ENCODE measurements at places on chromosomes 6 and 20.

DNA sequence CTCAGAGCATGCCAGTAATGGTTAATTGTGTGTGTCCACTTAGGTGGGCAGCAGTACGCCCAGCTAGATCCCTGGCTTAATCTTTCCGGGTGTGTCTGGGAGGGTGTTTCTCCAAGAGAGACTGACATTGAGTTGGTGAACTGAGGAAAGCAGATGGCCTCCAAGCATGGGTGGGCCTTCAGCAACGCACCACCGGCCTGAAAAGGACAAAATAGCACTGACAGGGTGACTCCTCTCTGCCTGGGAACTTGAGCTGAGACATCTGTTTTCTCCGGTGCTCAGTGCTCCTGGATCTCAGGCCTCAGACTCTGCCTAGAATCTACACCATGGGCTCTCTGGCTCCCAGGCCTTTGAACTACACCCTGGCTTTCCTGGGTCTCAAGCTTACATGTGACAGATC lies 43.2 kb downstream of the C6orf118 start:
- no peaks in the 10 kb centered on the region for H3K4me1 ChIP-seq
- H3K36me3 ChIP-seq: no peaks in the 10 kb centered on the region
- H3K27me3 ChIP-seq: no peaks in the 10 kb centered on the region
- H3K27ac ChIP-seq: no peak overlapping the region
- no peak overlapping the region for H3K4me3 ChIP-seq

DNA sequence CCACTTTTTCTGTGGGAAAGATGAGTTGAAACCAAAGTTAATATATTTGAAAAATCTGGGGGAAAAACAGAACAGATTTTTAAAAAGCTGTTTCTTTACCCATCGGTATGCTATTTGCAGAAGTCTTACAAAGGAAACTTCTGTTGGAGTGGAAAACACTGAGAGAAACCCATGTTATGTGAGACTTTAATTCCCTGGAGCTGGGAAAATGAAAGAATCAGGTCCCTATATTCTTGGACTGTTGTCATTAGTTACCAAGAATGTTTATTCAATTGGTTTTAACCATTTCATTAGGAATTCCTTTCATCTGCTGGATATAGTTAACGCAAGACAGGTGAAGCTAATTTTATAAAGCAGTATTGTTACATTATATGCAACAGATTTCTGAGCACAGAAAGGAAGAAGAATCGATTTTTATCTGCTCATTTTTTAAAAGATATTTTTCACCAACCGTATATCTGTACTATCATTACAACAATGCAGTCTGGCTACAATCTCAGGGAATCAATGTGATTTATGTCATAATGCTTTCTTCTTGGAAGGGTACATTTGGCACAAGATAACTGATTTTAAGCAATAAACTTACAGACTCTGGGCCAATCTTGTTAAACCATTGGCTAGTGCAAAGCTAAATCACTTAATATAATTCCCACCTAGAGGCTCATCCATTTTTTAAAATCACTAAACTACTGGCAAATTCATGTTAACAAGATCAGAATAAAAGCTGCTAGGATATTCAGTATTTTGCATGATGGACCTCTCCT lies 170.0 kb downstream of the MOXD1 start:
- no peak overlapping the region for H3K4me3 ChIP-seq
- peaks cover 5% of the 10 kb centered on the region for H3K36me3 ChIP-seq
- H3K27me3 ChIP-seq: no peaks in the 10 kb centered on the region
- DNase-seq: no peak

GRCh38 chr6:11065436-11066202 lies 21.5 kb upstream of the ELOVL2 start:
- no peak for DNase-seq
- peaks cover 9% of the 10 kb centered on the region for H3K27me3 ChIP-seq
- H3K4me1 ChIP-seq: no peaks in the 10 kb centered on the region
- no peak overlapping the region for H3K27ac ChIP-seq

- no peak for DNase-seq
- H3K4me3 ChIP-seq: no peak overlapping the region
- no peaks in the 10 kb centered on the region for H3K36me3 ChIP-seq
- H3K27me3 ChIP-seq: peaks cover 16% of the 10 kb centered on the region
- H3K4me1 ChIP-seq: peaks cover 5% of the 10 kb centered on the region
Observed at GRCh38 chr6:136037876-136038460, 186.5 kb downstream of the PDE7B start.

GRCh38 chr20:47319517-47320252 lies 36.8 kb downstream of the ZMYND8 start:
- DNase-seq: no peak
- peak overlapping the region; percentile 82 for H3K4me3 ChIP-seq
- H3K36me3 ChIP-seq: no peaks in the 10 kb centered on the region
- no peaks in the 10 kb centered on the region for H3K27me3 ChIP-seq

GRCh38 chr6:37283268-37283667 lies 25.3 kb upstream of the TMEM217 start:
- H3K4me1 ChIP-seq: peaks cover 25% of the 10 kb centered on the region
- no peak for DNase-seq
- no peak overlapping the region for H3K4me3 ChIP-seq

- peaks cover 7% of the 10 kb centered on the region for H3K36me3 ChIP-seq
- no peak overlapping the region for H3K4me3 ChIP-seq
- H3K4me1 ChIP-seq: peaks cover 28% of the 10 kb centered on the region
- no peak overlapping the region for H3K27ac ChIP-seq
- no peaks in the 10 kb centered on the region for H3K27me3 ChIP-seq
Observed at GRCh38 chr20:17651760-17652388, 30.2 kb downstream of the RRBP1 start.

- no peak overlapping the region for H3K4me3 ChIP-seq
- no peaks in the 10 kb centered on the region for H3K36me3 ChIP-seq
- no peak for DNase-seq
Observed at GRCh38 chr20:10655720-10656669, 17.8 kb downstream of the JAG1 start.

- peak overlapping the region; percentile 98 for H3K27ac ChIP-seq
- H3K4me3 ChIP-seq: peak overlapping the region; percentile 100
- peaks cover 26% of the 10 kb centered on the region for H3K36me3 ChIP-seq
- H3K27me3 ChIP-seq: no peaks in the 10 kb centered on the region
- DNase-seq: no peak
- H3K4me1 ChIP-seq: peaks cover 43% of the 10 kb centered on the region
Observed at GRCh38 chr6:30688569-30688968, 2.1 kb upstream of the PPP1R18 start.

- peaks cover 6% of the 10 kb centered on the region for H3K4me1 ChIP-seq
- H3K27ac ChIP-seq: no peak overlapping the region
- H3K27me3 ChIP-seq: peaks cover 17% of the 10 kb centered on the region
- H3K4me3 ChIP-seq: no peak overlapping the region
- no peaks in the 10 kb centered on the region for H3K36me3 ChIP-seq
Observed at GRCh38 chr6:52642368-52642767, 28.5 kb upstream of the TMEM14A start.

GRCh38 chr6:46990031-46990644 lies 52.0 kb downstream of the ADGRF1 start:
- peaks cover 9% of the 10 kb centered on the region for H3K27me3 ChIP-seq
- no peak overlapping the region for H3K4me3 ChIP-seq
- no peaks in the 10 kb centered on the region for H3K36me3 ChIP-seq

GRCh38 chr6:19167251-19167650 lies 669.9 kb upstream of the ID4 start:
- H3K4me1 ChIP-seq: no peaks in the 10 kb centered on the region
- H3K36me3 ChIP-seq: no peaks in the 10 kb centered on the region
- H3K27me3 ChIP-seq: no peaks in the 10 kb centered on the region
- no peak for DNase-seq
- H3K27ac ChIP-seq: no peak overlapping the region
- no peak overlapping the region for H3K4me3 ChIP-seq

DNA sequence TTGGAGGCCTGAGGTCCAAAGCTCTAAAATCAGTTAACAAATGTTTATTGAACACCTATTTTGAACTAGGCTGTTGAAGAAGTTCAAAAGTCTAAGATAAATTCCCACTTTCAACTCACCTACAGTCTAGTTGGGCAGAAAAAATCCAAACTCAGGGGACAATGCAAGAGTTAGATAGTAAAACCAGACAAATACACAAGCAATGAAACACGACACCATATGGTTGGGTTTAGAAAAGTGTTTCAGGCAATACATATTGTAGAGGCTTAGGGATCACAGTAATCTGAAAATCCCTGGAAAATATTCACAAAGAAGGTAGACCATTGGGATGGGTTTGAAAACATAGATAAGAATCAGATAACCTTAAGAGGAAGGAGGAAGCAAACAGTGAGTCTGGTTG lies 1.3 kb upstream of the CARMIL1 start:
- H3K4me1 ChIP-seq: peaks cover 13% of the 10 kb centered on the region
- no peak overlapping the region for H3K27ac ChIP-seq
- DNase-seq: no peak
- H3K36me3 ChIP-seq: no peaks in the 10 kb centered on the region
- peaks cover 20% of the 10 kb centered on the region for H3K27me3 ChIP-seq

Measured in natural killer cell treated with Interleukin-12 subunit alpha and Interleukin-12 subunit beta and Interleukin-15 and Interleukin-18, amount 100 ng/mL, for 72 hours (primary cell).